Stimulated activated naive CD8-positive, alpha-beta T cell treated with anti-CD3 and anti-CD28 coated beads, Interleukin-15, amount 100 ng/mL, for 72 hours (primary cell): ENCODE measurements at places on chromosomes 11 and 22.

DNA sequence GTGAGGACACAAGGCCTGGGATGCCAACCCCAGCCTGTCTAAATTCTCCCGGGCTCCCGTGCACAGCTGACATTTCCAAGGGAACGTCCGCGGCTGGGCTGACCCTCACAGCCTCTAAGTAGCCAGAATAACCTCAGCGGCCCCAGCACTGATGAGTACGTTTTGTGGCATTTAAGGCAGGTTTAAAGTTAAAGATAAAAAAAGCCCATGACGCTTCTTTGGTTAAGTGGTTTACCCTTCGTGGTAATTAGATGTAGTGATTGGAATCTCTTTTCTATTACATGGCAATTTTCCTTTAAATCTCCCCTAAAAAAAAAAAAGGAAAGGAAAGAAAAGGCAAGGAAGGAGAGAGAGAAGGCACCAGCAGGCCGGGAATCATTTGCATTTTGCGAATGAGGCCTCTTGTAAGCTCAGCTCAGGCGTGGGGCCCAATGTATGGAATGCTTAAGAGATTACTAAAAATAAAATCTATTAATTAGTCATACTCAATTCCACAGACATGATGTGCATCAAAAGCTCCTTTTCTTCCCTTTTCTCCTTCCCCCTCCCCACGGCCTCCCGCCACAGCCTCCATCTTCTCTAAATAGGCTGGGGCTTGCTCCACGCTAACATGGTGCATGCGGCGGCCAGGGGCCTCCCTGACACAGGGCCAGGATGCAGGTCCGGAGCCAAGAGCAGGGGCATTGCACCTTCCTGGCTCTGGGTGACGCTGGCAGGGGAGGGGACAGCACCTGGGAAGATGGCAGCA is 44.1 kb downstream of the MACROD1 start:
- DNase-seq: no peak

DNA sequence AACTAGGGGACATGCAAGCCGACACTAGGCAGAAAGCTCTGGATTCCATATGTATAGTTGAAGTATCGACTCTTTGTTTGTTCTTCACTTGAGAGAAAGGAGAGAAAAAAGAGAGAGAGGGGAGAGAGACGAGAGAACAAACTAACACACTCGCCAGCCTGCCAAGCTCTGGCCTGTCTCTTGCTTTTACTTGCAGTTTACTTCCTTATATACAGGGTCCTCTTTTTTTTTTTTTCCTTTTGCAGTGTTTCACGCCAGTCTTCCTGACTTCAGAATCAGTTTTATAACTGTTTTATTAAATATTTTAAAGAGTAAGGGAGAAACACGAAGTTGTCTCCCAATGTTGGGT is 19.9 kb downstream of the TEAD1 start:
- DNase-seq: no peak

DNA sequence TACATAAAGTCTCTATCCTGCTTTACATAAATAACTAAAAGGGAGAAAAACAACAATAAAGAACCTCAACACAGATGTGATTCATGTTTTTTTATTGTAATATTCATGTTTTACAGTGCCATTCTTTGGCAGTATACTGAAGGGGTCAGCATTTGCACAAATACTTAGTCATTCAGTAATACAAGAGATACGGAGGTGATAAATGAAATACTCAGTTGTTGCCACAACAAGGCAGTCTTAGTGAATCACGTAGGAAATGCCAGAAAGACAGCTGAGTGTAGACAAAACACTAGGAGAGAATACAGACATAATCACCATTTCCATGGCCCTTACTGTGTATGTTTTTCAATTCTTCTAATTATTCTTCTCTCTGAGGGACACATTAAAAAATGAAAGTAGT is 910.4 kb downstream of the METTL15 start:
- no peak for DNase-seq

GRCh38 chr11:118042796-118043195 is 34.1 kb upstream of the TMPRSS4 start:
- no peak for DNase-seq
